ENCODE measurements at places on chromosomes 7 and 10. TPM values are rescaled to one million over a fixed set of nuclear protein-coding genes. Genes with fewer than 3 reads are reported as not detected.

The UCN3 gene
- total RNA-seq, result not detected

DNA sequence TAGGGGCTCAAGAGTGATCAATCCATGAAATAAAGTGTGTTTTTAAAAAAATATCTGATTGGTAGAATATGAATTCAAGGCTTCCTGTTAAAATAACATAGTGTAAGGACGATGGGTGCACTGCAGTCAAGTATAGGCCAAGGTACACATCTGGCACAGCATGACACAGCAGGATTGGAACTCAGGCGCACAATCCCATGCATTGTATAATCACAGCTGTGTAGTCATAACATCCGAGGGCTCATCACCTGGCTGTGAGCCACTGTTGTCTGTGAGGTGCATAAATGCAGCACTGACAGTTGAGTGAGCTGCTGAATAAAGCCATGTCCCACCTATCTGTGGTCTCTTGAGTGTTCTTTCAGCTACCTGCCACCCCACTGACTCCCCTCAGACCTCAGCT, 142.3 kb upstream of the HPS1 start:
- no peak for DNase-seq

The OR2A5 gene
- total RNA-seq, result not detected

The AOAH gene
- 12.3 TPM for total RNA-seq

GRCh38 chr7:18128846-18129245, 101.2 kb upstream of the PRPS1L1 start:
- DNase-seq, result no peak

The NEUROG3 gene
- total RNA-seq, result not detected

- no peak for DNase-seq
These were observed 15.2 kb downstream of the FAM20C start for GRCh38 chr7:207418-208129.

DNA sequence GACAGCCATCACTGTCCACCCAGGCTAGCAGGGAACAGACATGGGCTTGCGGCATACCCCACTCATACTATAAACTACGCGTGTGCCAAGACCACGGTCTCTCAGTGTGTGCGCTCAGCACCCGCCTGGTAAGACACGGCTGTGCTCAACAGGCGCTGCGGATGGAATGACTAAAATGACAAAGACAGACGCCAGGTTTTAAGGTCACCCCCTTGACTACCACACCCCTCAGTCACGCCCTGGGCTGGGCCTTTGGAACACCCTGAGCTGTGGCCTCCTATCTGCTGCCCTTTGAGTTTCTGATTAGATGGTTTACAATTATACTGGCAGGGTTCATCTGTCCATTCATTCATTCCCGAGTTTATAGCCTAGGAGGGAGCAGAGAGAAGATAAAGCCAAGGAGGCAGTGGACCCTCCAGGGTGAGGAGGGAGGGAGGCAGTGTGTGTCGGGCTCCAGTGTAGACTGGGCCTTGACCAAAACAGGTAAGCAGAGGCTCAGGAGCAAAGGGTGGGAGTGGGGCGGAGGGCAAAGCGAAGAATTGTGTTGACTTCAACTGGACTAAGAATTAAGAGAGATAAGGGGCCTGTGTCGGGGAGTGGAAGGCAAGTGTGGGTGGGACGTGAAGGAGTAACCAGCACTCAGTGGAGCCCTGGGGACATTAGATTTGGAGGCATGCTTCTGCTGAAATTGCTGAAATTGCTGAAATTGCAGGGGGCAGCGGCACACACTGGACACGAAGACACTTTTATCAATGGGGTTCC, 35.0 kb downstream of the TNS3 start:
- DNase-seq, result no peak

DNA sequence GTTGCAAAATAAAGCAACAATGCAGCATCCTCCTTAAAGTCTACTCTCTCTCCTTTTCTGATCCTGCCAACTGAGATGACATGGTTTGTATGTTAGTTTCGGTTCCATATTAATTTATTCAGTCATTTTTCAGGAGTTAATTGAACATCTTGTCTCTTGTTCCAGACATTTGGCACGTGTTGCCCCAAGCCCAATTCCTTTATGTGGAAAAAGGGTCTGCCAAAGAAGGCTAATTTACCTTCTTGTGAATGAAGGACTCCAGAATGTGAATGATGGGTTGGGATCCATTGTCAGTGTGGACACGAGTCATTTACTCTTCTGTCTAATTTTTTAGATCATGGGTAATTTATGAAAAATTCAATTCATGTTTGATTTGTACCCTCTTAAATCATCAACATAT, 350.9 kb upstream of the LRGUK start:
- no peak for DNase-seq

The ARL3 gene
- total RNA-seq, result 11.2 TPM

The NEUROD6 gene
- not detected for total RNA-seq

- no peak for DNase-seq
These were observed 393 bp downstream of the ZNF467 start for GRCh38 chr7:149772956-149773434.

The PSD gene
- 5.1 TPM for total RNA-seq

- no peak for DNase-seq
These were observed 210.0 kb upstream of the LYZL1 start for GRCh38 chr10:29078919-29079318.

The MBLAC1 gene
- 1.5 TPM for total RNA-seq

The PDE1C gene
- total RNA-seq, result 12.2 TPM

The FAM24B gene
- 6.4 TPM for total RNA-seq

All from ureter (tissue), 1 donor.